ENCODE measurements at places on chromosomes 13 and 19. TPM values are rescaled to one million over a fixed set of nuclear protein-coding genes. Genes with fewer than 3 reads are reported as not detected.

MBD3L2 gene
- total RNA-seq, result not detected

ELANE gene
- not detected for total RNA-seq

ZNF177 gene
- not detected for total RNA-seq

ZNF382 gene
- total RNA-seq, result 0.16 TPM

NALCN gene
- 0.22 TPM for total RNA-seq

CNFN gene
- total RNA-seq, result not detected

INSR gene
- 0.50 TPM for total RNA-seq

DNA sequence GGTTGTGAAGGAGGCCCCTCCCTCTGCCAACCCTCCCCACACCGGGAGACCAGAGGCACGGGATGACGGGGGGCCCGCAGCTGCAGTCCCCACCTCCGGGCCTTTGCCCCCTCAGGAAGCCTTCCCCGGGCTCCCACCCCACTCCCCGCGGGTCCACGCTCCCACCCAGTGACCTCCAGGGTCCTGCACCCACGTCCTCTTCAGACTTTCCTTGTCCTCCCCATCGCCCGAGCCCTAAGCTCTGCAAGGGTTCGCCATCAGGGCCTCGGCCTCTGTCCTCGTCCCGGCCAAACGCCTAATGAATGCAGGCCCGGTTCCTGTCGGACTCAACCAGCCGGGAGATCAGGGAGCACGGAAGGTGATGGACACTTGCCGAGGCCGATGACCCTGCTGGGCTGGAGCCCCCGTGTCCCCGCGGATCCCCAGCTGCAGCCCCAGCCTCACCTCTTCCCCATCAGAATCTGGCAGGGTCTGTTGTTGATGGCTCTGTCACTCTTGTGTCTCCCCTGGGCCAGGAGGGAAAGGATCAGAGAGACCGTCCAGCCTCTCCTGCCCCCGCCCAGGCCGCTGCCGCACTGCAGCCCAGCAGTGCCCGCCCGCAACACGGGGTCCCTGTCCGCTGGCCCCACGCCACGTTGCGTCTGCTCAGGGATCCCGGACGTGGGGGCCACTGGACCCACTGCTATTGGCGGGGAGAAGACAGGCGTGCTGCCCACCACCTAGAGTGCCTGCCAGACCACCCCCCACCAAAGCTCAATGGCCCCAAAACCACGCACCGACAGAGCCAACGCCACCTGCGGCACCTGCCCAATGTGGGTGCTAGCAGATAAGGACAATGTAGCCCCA lies 5.7 kb downstream of the ATP8B3 start:
- H3K27ac ChIP-seq, result no peak overlapping the region
- H3K4me3 ChIP-seq, result no peak overlapping the region
- no peak for DNase-seq

GRCh38 chr19:44742330-44743061 lies 6.0 kb upstream of the BCL3 start:
- DNase-seq, result no peak
- H3K27me3 ChIP-seq, result no peaks in the 10 kb centered on the region
- peaks cover 71% of the 10 kb centered on the region for H3K4me1 ChIP-seq
- H3K27ac ChIP-seq, result peak overlapping the region; percentile 87
- H3K4me3 ChIP-seq, result no peak overlapping the region
- no peaks in the 10 kb centered on the region for H3K36me3 ChIP-seq

DNA sequence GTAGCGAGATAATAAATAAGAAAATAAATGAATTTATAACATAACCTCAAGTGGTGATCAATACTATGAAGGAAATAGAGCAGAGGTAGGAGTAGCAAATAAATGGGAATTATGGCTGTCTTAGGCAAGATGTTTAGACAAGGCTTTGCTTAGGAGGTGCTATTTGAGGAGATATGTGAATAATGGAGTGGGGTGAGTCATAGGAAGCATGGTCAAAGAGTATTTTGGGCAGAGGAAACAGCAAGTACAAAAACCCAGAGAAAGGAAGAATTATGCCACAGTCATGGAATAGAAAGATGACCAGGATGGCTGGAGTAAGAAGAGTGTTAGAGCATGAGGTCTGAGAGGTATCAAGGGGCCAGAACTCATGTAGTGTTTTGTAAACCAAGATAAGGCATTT lies 33.6 kb upstream of the LPAR6 start:
- no peak for DNase-seq
- 0 out of 2 replicates have a peak, but pooled peaks cover 2% of the 10 kb centered on the region for H3K36me3 ChIP-seq
- H3K4me1 ChIP-seq, result peaks cover 26% of the 10 kb centered on the region
- H3K27me3 ChIP-seq, result no peaks in the 10 kb centered on the region
- no peak overlapping the region for H3K4me3 ChIP-seq
- H3K27ac ChIP-seq, result no peak overlapping the region

- no peak overlapping the region for H3K4me3 ChIP-seq
- H3K36me3 ChIP-seq, result no peaks in the 10 kb centered on the region
- no peaks in the 10 kb centered on the region for H3K27me3 ChIP-seq
- peaks cover 3% of the 10 kb centered on the region for H3K4me1 ChIP-seq
- H3K27ac ChIP-seq, result no peak overlapping the region
These were observed 33.5 kb upstream of the SPRY2 start for GRCh38 chr13:80374444-80374843.

GRCh38 chr13:99389520-99390304 lies 82.5 kb upstream of the GPR183 start:
- no peak overlapping the region for H3K27ac ChIP-seq
- H3K27me3 ChIP-seq, result no peaks in the 10 kb centered on the region
- DNase-seq, result peak; percentile 78

DNA sequence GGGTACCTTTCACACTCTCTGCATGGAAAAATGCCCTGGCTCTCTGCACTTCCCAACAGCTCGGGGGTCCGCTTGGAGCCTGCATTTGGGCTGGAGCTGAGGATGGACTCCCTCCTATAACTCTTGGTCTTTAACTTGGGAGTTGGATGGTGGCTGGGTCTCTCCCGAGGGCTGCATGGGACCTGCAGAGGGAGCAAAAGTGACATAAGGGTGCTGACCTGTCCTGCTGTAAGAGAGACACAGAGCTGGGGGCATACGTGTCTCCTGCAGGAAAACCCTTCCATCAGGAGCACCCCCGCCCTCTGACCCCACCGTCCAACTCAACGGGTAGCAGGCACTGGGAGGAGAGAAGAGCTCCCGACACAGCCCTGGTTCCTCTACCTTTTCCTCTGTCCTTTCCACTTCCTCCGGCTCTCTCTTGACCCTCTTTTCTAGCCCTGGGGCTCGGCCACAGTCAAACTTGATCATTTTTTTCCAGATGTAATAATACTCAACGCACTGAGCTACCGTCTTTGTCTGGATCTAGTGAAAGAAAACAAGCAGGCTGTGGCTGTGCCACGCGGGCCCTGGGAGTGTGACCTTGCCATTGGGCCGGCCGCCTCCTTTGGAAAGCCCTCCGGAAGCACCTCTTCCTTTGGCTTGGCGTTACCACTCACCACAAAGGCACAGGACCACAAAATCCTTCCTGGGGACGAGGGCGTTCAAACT lies 6.8 kb upstream of the NAPA start:
- DNase-seq, result no peak
- no peak overlapping the region for H3K27ac ChIP-seq
- H3K27me3 ChIP-seq, result no peaks in the 10 kb centered on the region
- H3K36me3 ChIP-seq, result no peaks in the 10 kb centered on the region

DNA sequence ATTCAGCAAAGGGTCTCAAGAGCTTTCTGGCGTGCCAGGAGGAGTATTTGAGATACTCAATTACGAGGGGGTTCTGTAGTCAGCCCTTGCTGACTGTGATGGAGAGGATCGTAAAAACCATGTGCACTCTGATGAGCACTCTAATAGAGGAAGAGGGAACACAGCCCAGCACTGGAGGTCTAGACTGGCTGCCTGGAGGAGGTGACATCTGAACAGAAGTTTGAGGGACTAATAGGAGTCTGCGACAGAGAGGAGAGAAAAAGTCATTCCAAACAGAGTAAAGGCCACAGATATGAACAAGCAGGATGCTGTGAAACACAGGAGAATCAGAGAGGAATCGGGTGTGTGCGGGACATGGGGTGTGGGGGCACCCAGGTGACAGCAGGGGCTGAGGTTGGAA lies 79.4 kb downstream of the DPF1 start:
- H3K36me3 ChIP-seq, result peaks cover 17% of the 10 kb centered on the region
- no peaks in the 10 kb centered on the region for H3K27me3 ChIP-seq
- DNase-seq, result no peak
- no peak overlapping the region for H3K4me3 ChIP-seq
- H3K27ac ChIP-seq, result no peak overlapping the region
- H3K4me1 ChIP-seq, result no peaks in the 10 kb centered on the region

DNA sequence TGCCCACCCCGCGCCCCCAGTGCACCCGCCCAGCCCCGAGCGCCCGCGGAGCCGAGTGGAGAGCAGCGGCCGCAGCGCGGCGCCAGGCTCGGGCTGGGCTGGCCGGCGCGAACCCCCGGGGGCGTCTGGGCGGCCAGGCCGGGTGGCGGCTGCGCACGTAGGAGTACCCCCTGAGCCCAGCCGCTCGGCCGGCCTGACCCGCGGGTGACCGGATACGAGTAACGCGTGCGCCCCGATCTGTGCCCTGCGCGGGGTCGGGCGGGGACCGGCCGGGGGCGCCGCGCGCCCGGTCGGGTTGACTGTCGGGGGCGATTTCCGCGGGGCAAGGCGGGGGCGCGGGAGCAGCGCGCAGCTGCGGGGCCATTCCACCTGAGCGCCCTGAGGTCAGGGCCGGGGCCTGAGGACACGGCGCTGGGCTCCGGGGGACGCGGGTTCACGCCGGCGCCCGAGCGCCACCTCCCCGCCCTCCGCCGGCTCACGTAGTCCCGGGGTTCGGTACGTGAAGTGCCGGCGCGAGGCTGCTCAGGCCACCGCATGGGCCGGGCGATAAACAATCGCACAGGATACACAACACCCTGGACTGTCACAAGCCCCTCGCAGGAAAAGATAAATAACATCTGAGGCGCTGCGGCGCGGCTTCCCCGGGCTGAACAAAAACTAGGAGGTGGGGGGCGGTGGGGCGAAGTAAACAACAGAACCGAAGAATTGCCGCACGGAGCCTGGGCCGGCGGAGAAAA lies 37.6 kb upstream of the FLT1 start:
- H3K36me3 ChIP-seq, result no peaks in the 10 kb centered on the region
- H3K4me1 ChIP-seq, result peaks cover 24% of the 10 kb centered on the region
- peak; percentile 42 for DNase-seq
- no peak overlapping the region for H3K27ac ChIP-seq
- peak overlapping the region; percentile 55 for H3K4me3 ChIP-seq
- H3K27me3 ChIP-seq, result no peaks in the 10 kb centered on the region

DNA sequence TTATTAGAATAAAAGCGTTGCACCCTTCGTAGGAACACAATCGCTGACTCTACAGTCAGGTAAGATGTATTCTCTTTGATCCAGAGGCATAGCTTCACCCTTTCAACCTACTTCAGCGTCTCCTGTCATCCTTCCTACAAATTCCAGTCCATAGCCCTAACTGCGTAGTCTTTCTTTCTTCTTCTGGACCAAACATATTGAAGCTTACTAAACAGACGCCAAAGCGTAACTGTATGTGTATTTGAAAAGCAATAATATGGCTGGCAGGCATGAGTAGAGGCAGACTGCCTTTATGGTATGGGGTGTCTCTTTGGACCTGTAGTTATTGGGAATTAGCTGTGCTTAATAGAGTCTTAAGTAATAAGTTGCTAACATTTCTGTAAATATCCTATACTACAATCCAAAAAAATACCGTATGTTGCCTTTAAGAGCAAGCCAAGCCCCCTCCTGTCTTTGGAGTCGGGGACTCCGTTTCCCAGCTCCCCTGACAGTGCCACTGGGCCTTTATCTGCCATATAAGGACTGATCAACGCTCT lies 392 bp upstream of the ZNF548 start:
- no peak for DNase-seq
- peaks cover 30% of the 10 kb centered on the region for H3K36me3 ChIP-seq
- peak overlapping the region; percentile 59 for H3K4me3 ChIP-seq
- H3K4me1 ChIP-seq, result peaks cover 3% of the 10 kb centered on the region
- H3K27me3 ChIP-seq, result no peaks in the 10 kb centered on the region

GRCh38 chr13:26487781-26488180 lies 69.7 kb upstream of the WASF3 start:
- H3K27me3 ChIP-seq, result no peaks in the 10 kb centered on the region
- no peak overlapping the region for H3K27ac ChIP-seq
- no peak for DNase-seq
- no peak overlapping the region for H3K4me3 ChIP-seq
- no peaks in the 10 kb centered on the region for H3K36me3 ChIP-seq

DNA sequence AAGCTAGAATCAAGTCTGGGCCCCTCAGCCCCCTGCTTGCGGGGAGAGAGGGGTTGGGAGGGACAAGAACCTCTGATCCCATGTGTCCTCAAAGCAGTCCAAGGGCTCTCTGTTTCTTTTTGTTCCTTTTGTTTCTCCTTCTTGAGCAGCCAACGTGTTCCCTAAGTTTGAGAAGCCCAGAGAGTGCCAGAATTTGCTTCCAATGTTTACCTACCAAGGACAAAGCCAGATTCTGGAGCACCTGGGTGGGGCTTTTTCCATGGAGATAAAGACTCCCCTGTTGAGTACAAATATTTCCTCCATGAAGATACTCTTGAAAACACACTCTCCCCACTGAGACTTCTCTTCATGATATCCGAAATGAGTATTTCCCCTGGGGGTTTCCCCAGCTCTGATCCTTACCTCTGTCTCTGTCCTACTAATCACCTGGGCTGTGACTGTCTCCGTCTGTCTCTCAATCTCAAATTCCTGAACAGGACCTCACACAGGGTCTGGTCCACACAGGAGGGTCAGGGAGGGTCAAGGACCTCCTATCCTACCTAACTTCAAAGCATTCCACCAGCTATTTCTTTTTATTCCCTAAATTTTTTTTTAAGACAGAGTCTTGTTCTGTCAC lies 27.4 kb downstream of the CD177 start:
- H3K27me3 ChIP-seq, result no peaks in the 10 kb centered on the region
- no peak overlapping the region for H3K27ac ChIP-seq
- no peak overlapping the region for H3K4me3 ChIP-seq
- DNase-seq, result no peak

DNA sequence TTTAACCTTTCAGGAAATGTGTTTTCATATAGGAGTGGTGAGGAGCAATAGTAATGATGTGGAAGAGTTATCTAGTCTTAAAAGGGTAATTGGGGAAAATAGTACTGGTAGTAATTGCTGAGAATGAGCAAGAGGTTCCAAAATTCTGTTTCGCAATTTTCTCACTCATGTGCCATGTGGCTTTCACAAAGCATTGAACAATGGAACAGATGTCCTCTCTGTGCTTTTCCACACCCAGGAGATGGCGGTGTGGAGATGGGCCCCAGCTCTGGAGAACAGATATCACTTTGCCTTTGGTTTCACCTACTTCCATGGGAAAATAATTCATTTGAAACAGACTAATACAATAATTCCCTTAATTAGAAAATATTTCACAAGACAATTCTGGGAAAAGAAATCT lies 170.0 kb upstream of the SLC10A2 start:
- no peak overlapping the region for H3K4me3 ChIP-seq
- no peak overlapping the region for H3K27ac ChIP-seq
- no peaks in the 10 kb centered on the region for H3K36me3 ChIP-seq
- no peaks in the 10 kb centered on the region for H3K4me1 ChIP-seq
- no peaks in the 10 kb centered on the region for H3K27me3 ChIP-seq

- peak; percentile 86 for DNase-seq
- H3K4me1 ChIP-seq, result peaks cover 13% of the 10 kb centered on the region
- H3K27me3 ChIP-seq, result peaks cover 33% of the 10 kb centered on the region
- H3K36me3 ChIP-seq, result no peaks in the 10 kb centered on the region
- no peak overlapping the region for H3K4me3 ChIP-seq
- H3K27ac ChIP-seq, result no peak overlapping the region
These were observed 637.6 kb upstream of the ARGLU1 start for GRCh38 chr13:107205318-107206104.

GRCh38 chr13:57813651-57814050 lies 182.1 kb downstream of the PCDH17 start:
- no peaks in the 10 kb centered on the region for H3K36me3 ChIP-seq
- no peak for DNase-seq
- H3K27ac ChIP-seq, result no peak overlapping the region
- no peaks in the 10 kb centered on the region for H3K27me3 ChIP-seq
- H3K4me1 ChIP-seq, result no peaks in the 10 kb centered on the region

All from SJSA1 (cell line).